NCI-H1436 treated with DMSO at 0.1 percent for 48 hours (cell line): ENCODE measurements at places on chromosomes 11 and 22.
A peak's percentile ranks its signal among the peaks of the same experiment; 100 is the strongest.

GRCh38 chr11:34790620-34791019 is 125.6 kb downstream of the APIP start:
- no peak for DNase-seq

- DNase-seq: no peak
These were observed 21.2 kb upstream of the YWHAH start for GRCh38 chr22:31923136-31923535.

- DNase-seq: no peak
These were observed 13.6 kb downstream of the MAML2 start for GRCh38 chr11:96329419-96329818.

GRCh38 chr22:31958625-31959239 is 14.4 kb downstream of the YWHAH start:
- no peak for DNase-seq

GRCh38 chr11:67392183-67392715 is 463 bp downstream of the RAD9A start:
- DNase-seq: no peak

DNA sequence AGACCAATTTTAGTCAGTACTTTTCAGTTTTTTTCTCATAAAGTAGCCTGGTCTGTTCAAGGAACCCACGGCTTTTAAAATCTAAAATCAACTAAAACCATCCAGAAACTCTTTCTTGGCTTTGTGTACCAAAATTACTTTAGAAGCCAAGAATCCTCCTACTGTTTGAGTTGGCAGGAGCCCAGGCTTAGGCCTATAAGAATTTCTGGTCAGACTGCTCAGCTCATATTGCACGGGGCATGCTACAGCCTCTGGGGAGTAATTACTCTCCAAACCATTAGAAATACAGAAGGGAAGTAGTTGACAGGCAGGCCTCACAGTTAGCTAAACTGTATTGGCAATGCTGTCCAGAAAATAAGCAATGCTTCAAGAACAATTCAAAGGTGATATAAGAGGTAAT is 1862.9 kb upstream of the RAG2 start:
- peak; percentile 34 for DNase-seq
